ENCODE measurements at places on chromosomes 5 and 9.

- DNase-seq: no peak
These were observed 26.4 kb upstream of the NSMF start for GRCh38 chr9:137485343-137486140.

GRCh38 chr5:55416306-55416705 lies 108.5 kb downstream of the MTREX start:
- DNase-seq: no peak

DNA sequence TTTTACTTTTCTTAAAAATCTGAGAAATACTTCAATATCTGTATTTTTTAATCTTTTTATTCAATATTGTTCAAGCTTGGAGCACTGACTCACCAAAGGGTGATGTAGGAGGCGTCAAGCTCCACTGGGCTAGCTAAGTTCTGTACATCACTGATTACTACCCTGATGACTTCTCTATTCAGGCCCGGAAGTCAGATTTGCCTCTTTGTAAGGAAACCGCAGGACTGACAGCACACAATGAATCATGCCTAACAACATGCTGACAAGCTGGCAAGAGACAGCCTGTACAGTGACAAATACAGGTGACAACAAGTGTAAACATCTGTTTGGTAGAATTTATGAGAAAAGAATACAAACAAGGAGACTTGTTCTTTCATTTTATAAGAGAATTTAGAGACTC lies 627.9 kb upstream of the RORB start:
- DNase-seq: peak; percentile 28

- DNase-seq: no peak
These were observed 156.2 kb upstream of the S1PR3 start for GRCh38 chr9:88835038-88835466.

- no peak for DNase-seq
These were observed 49.5 kb upstream of the SUSD1 start for GRCh38 chr9:112224401-112225289.

GRCh38 chr5:84764227-84764626 lies 379.5 kb upstream of the EDIL3 start:
- DNase-seq: no peak

GRCh38 chr9:125922854-125923253 lies 175.7 kb downstream of the PBX3 start:
- DNase-seq: no peak
